Mesangial cell (primary cell): ENCODE measurements at places on chromosomes 16 and 17. TPM values are rescaled to one million over a fixed set of nuclear protein-coding genes. Genes with fewer than 3 reads are reported as not detected.

The KRT24 gene
- total RNA-seq, result not detected in 2 replicates

The ELMO3 gene
- 0.49 and 2.3 TPM in 2 replicates for total RNA-seq

The CD7 gene
- not detected in 2 replicates for total RNA-seq

The LRRC75A gene
- 1.5 TPM in 1 of 2 replicates, not detected in the other for total RNA-seq

The GRAPL gene
- not detected in 2 replicates for total RNA-seq

The CYTH1 gene
- 18.0 and 31.0 TPM in 2 replicates for total RNA-seq

The AIPL1 gene
- total RNA-seq, result not detected in 2 replicates

The C16orf86 gene
- 7.0 and 10.8 TPM in 2 replicates for total RNA-seq

The GSE1 gene
- total RNA-seq, result 11.2 and 28.9 TPM in 2 replicates

The SPSB3 gene
- total RNA-seq, result 37.5 and 99.8 TPM in 2 replicates

The FUS gene
- total RNA-seq, result 43.7 and 78.9 TPM in 2 replicates

The TP53TG3F gene
- not detected in 2 replicates for total RNA-seq

The ALOX12 gene
- under 0.01 TPM in 1 of 2 replicates, not detected in the other for total RNA-seq

The HBA1 gene
- total RNA-seq, result not detected in 2 replicates

The RNF112 gene
- under 0.01 and 0.13 TPM in 2 replicates for total RNA-seq

The CSH1 gene
- not detected in 2 replicates for total RNA-seq

The LLGL2 gene
- total RNA-seq, result 8.3 and 34.5 TPM in 2 replicates

The PIEZO1 gene
- 330 and 378 TPM in 2 replicates for total RNA-seq

The BCL7C gene
- total RNA-seq, result 60.0 and 62.7 TPM in 2 replicates
